CD4-positive, alpha-beta T cell treated with Interleukin-4 for 4 hours (primary cell): ENCODE measurements at places on chromosomes 16 and 17.
A peak's percentile ranks its signal among the peaks of the same experiment; 100 is the strongest.

DNA sequence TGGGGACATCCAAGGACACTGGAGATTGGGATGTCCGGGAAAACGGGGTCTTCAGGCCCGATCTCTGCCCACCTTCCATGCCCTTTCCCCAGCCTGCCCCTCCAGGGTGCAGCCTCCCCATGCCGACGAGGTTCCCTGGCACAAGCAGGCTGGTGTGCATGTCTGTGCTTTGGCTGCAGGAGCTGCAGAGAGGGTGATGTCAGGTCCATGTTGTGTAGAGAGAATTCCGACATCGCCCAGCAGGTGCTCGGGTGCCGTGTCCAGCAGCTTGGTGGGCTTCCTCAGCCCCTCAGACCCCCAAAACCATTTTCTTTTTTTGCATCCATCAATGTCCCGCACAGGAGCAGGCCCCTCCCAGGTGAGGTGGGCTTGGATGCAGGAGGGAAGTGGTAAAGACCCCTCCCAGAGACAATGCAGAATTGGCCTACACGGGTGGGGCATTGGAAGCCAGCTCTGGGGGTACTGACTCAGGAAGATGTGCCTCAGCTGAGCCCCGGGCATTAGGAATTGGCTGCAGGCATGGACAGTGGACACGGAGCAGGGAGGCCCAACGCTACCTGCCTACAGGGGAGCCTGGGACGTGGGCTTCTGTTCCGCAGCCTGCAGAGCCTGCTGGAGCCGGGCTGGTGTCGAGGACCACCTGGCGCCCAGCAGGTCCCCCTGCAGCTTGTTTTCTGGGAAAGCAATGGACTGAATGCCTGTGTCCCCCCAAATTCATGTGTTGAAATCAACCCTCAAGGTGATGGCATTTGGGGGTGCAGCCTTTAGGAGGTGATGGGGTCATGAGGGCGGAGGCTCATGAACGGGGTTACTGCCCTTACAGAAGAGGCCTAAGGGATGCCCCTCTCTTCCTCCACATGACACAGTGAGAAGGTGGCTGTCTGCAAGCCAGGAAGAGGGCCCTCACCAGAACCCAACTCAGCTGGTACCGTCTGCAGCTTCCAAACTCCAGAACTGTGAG, 97.5 kb downstream of the METRNL start:
- no peak for DNase-seq

DNA sequence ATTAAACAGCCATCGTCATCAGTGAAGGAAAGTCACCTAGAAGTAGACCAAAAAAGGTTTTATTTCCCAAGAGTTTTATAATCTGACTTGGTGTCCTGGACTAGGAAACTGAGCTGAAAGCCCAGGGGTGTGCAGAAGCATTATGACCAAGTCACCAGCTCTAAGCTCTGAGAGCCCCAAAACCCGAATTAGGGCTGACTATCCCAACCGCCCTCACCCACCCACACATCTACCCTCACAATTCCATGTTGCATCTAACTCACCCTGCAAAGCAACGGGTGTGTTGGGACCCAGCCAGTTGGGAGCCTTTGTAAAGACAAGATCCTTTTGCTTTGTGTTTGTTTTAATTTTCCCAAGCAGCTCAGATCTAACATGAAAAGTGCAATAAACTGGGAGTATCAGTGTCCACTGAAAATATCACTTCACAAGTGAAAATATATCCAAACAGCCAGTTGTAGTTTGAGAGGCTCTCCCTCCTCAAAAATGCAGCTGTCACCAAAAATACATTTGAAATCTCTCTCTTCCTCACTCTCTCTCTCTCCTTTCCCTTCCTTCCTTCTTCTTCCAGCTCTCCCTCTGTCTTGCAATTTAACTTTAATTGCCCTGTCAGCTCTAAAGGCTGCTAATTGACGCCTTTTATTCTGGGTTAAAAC, 16.2 kb upstream of the NOG start:
- no peak for DNase-seq

DNA sequence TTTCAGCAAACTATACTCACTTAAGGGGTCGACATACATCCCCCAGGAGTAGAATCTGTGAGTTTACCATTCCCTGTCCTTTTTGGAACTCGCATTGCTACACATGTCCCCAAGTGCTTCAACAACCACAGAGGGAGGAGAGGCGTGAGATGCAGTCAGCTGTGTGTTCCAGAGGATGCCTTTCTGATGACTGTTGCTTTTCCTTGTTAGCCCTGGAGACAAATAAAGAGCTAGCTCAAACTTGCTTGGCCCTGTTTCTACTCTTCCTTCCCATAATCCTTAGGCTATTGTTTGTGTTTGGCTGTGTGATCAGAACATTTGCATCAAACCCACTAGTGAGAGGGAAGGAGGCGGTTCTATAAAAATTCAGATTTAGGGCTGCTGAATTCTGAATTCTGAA, 264.0 kb downstream of the ENGASE start:
- DNase-seq: no peak

DNA sequence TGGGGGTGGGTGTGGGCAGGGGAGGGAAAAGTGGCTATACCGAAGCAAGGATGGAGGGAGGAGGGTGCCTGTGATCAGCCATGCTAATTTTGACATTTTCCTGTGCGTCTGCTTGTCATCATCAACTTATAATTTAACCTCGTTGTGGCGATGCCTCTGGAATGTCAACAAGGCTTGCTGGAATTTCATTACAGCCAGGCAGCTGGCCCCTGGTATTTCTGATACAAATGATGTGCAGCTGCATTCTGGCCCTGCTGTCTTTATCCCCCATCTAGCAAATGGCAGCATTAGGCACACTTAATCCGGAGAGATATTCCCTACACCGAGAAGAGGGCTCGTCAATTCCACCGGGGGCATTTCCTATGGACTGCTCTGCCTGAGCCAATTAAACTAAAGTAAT, 278.3 kb upstream of the CCL2 start:
- no peak for DNase-seq

DNA sequence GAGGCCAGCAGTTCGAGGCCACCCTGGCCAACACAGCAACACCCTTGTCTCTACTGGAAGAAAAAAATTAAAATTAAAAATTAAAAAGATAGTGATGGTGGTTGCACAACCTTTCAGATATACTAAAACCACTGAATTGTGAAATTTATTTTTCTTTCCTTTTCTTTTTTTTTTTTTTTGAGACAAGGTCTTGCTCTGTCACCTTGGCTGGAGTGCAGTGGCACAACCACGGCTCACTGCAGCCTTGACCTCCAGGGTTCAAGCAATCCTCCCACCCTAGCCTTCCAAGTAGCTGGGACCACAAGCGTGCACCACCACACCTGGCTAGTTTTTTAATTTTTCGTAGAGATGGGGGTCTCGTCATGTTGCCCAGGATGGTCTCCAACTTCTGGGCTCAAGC, 254.4 kb downstream of the SLC39A11 start:
- no peak for DNase-seq

- DNase-seq: no peak
These were observed 17.2 kb upstream of the WSB1 start for GRCh38 chr17:27276653-27277156.

- no peak for DNase-seq
These were observed 16.8 kb downstream of the HIC1 start for GRCh38 chr17:2071455-2072281.

- no peak for DNase-seq
These were observed 74.1 kb downstream of the SPECC1 start for GRCh38 chr17:20083156-20083859.

GRCh38 chr17:76797241-76797840, 59.4 kb downstream of the MFSD11 start:
- DNase-seq: no peak

GRCh38 chr16:12819126-12820117, 15.7 kb upstream of the CPPED1 start:
- DNase-seq: peak; percentile 68

GRCh38 chr17:17661134-17661533, 20.1 kb upstream of the RAI1 start:
- no peak for DNase-seq

DNA sequence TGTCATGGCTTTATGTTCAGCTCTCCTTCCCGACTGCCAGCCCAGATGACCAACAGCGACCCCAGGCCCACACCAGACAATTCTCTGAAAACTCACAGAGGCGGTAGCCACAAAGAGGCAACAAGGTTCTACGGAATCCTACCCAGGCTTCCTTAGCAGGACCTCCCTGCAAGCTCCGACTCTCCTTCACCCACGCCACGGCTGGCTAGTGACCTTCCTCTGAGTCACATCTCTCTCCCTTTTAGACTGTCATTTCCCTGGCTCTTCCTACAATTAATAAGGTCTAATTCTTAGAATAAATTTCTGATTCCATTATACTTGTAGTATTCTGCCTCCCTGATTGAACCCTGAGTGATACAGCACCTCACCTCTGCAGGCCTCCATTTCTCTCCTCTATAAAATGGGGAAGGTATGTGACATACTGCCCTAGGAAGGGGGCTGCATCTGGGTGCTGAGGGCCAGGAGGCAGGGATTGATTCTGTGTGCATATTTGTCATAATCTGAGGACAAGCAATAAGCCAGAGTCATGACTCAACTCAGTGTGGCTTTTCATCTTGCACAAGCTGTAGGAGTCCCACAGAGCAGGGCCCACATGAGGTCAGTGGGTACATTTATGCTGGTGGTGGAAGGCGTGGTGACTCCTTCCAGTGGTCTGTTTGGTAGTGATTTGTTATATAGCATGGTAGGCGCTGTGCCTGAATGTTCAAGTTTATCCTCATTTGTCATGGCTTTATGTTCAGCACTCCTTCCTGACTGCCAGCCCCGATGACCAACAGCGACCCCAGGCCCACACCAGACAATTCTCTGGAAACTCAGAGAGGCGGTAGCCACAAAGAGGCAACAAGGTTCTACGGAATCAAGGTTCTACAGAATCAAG, 46.2 kb downstream of the SMPD3 start:
- DNase-seq: no peak

- no peak for DNase-seq
These were observed 771 bp downstream of the MSRB1 start for GRCh38 chr16:1942047-1942809.

DNA sequence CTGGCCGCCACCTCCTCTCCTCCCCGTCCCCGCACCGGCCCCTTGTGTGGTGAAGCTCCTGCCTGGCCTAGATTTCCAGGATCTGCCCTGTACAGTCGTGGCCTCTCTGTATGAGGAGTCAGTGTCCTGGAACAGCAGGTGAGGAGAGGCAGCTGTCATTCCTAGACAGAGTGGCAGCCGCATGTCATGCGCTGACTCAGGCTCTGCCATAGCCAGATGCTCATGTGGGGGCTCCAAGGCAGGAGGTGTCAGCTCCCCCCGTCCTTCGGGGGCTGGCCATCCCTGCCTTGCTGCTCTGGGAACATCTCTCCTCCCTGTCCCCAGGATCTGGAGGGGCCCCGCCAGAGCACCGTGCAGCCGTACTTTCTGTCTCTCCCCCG, 60.4 kb downstream of the BAIAP2 start:
- DNase-seq: peak; percentile 39

DNA sequence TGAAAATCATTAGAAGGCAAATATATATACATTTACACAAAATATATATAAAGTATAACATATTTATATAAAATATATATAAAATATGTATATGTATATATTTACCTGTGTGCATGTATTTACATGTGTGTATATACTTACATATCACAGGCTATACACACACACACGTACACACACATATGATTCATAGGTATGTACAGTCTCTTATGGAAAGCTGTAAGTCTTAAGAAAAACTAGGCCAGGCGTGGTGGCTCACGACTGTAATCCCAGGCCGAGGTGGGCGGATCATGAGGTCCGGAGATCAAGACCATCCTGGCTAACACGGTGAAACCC, 14.7 kb downstream of the TOM1L2 start:
- DNase-seq: no peak

DNA sequence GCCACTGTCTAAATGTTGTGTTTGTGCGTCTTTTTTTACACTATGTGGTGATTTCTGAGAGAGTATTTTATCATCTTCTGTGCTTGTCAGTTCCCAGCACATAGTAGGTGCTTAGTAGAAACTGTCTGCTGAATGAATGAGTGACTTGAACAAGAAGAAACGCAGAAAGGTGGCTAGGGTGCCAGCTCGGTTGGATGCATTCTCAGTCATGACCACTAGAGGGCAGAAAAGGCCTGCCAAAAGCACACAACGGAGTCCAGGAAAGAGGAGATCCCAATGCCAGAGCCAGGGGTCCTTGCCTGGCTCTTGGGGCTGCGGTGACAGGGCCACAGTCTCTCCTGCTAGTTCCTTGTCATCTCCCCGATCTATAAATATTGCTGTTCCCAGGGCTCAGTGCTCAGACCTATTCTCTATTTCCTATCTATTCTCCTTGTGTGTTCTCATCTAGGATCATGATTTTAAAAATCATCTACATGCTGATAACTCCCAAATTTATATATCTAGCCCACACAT, 57.3 kb upstream of the CCL1 start:
- peak; percentile 63 for DNase-seq

- DNase-seq: no peak
These were observed 98.3 kb upstream of the GOT2 start for GRCh38 chr16:58832386-58832895.

- no peak for DNase-seq
These were observed 7.6 kb downstream of the TUFM start for GRCh38 chr16:28838558-28838918.

- DNase-seq: no peak
These were observed 37.2 kb downstream of the LYRM1 start for GRCh38 chr16:20937736-20938135.

DNA sequence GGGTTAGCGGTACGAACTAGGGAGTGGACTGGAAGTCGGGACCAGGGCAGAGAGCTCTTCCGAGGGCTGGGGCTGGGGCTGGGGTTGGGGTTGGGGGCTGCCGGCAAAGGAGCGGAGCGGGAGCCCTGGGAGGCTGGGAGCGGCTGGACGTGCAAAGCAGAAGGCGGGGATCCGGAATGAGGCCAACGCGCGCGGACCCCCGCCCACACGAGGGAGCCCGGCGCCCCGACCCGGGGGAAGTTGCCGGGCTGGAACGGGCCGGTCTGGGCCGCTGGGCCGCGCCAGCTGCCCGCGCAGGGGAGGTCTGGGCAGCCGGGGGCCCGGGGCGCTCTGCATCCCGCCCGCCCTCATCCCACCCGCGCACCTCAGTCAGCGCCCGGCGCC, 323 bp downstream of the ST3GAL2 start:
- DNase-seq: no peak

DNA sequence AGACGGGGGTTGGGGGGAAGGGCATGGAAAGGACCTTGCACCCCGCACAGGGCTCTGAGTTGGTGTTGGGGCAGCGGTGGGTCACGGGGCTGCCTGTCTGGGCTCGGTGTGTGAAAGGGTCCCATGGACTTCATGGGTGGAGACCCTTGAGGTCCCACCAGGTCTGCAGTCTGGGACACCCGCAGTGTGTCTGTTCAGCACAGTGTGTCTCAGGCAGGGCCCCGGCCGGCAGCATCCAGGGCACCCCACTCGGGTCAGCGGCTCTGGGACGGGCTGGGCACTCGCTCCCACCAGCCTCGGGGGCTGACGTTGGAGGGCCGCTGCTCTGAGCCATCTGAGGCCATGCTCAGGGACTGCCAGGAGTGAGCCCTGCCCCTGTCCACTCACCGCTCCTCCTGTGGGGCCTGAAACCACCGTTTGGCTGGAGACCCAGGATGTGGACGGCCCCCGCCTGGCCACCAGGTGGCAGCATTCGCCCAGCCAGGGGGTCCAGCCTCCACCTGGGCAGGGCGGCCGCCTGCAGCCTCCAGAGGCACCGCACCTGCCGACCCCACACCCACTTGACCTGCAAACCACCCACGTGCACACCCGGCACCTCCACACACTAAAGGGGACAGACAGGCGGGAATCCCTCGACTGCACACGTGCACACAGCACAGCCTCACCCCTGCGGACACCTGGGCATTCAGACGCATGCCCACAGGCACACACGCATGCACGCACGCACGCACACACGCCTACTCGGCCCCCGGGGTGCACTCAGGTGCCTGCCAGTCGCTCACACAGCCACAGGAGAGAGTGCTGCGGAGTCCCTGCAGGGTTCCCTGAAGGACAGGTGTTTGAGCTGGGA, 10.1 kb upstream of the ZFPM1 start:
- DNase-seq: peak; percentile 65
